ENCODE measurements at places on chromosomes 1 and 21.

GRCh38 chr1:28926629-28927265 is 12.4 kb downstream of the EPB41 start:
- peak; percentile 52 for DNase-seq

DNA sequence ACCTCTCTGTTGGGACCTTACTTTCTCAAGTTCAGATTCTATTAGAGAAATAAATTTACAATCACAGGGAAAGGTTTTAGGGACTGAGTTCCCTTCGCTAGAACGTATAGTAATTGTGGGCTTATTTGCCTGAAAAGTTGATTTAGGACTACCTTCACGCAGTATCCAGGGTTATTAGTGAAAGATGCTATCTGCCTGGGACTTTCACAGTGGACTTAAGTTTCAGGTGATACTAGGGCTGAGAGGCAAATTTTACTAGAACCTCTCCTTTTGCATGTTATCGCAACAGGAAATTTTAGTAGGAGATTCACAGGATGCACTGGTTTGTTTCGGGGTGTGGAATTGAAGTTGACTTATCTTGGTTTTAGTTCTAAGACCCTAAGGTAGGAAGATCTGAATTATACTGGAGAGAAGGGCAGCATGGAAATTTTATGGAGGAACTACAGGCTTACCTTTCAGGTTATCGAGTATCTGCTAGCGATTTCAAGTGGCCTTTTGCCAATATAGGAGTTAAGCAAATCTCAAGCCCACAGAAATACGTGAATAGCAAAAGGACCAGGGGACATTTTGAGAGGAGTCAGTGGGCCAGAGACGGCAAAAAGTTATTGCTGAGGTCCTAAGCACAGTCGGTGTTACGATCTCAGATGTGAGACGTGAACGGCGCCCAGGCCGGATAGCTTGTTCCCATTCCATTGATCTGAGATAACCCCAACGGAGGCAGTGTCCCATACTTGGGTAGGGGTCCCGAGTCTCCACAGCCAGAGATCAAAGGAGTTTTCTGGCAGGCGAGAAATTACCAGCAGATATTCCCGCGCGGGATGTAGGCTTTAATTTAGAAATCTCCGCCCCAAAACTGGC is 723 bp upstream of the GNAI3 start:
- DNase-seq, result no peak

DNA sequence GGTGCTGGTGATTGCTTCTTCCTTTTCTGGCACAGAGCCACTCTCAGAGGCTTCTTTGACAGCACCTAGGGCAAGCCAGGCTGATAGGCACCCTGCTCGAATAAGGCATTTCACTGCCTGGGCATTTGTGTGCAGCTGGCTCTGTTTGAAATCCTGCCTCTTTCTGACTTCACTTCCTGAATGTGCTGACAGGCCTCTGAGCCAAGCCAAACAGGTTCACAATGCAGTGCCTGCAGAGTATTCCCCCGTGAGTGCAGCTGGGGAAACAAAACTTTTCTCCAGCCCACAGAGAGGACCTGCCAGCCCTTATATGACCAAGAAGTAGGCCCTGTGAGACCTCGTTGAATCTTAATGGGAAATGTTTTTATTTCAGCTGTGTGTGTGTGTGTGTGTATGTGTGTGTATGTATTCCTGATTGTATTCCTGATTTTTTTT is 10.4 kb downstream of the JUN start:
- no peak for DNase-seq

DNA sequence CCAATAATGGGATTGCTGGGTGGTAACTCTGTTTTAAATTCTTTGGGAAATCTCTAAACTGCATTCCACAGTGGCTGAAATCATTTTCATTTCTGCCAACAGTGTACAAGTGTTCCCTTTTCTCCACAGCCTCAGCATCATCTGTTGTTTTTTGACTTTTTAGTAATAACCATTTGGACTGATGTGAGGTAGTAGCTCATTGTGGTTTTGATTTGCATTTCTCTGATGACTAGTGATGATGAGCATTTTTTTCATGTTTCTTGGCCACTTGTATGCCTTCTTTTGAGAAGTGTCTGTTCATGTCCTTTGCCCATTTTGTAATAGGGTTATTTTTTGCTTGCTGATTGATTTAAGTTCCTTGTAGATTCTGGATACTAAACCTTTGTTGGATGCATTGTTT is 131.9 kb upstream of the B3GALT2 start:
- DNase-seq, result no peak

- DNase-seq, result no peak
Measured at GRCh38 chr1:191669629-191670028, 488.6 kb upstream of the RGS18 start.

Data from GM19239 (cell line).